ENCODE measurements at places on chromosomes 4 and X.

DNA sequence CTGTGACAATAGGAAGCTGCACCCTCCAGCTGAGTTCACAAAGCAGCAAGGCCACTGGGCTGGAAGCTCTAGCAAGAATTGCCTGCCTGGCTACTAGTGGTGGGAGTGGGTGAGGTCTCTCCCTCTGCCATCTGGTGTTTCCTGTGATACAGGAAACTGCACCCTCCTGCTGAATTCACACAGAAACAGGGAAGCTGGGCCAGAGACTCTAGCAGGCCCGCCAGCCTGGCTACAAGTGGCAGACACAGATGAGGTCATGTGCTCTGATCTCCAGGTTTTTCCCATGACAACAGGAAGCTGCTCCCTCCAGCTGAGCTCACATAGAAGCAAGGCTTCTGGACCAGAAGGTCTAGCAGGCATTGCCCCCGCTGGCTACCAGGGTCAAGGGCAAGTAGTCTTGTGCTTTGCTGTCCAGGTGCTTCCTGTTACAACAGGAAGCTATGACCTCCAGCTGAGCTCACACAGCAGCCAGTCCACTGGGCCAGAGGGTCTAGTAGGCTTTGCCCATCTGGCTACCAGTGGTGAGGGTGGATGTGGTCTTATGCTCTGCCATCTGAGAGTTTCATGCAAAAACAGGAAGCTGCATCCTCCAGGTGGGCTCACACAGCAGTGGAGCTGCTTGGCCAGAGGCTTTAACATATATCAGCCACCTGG, 41.5 kb upstream of the ZXDA start:
- no peak for DNase-seq

- no peak for DNase-seq
These were observed 13.7 kb downstream of the RWDD4 start for GRCh38 chr4:183645326-183645725.

GRCh38 chrX:48997865-48998264, 4.2 kb downstream of the GRIPAP1 start:
- DNase-seq = no peak

DNA sequence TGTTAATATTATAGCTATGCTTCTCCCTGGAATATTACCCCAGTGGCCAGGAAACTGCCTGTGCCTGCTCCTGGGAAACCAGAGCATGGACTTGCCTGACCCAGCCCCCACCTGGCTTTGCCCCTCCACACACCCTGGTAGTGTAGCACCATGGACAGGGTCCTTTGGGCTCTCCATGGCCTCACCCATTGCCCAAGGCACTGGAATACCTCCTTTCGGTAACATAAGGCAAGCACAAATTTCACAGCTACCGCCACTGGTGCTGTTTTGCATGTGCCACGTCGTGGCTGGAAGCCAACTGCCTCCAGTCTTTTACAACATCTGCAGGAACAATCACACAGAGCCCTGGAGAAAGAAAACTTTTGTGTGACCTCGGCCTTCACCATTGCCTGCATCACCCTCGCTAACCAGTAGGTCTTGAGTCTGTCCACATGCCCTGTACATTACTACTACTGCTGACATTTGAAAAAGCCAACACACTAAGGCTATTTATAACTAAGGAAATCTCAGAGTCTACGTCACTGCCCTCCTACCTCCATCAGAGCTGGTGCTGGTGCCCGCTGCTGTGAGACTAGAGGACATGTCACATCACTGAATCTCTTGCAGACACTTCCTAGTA, 47.7 kb downstream of the HPGD start:
- no peak for DNase-seq

- no peak for DNase-seq
These were observed 69.5 kb downstream of the SHROOM2 start for GRCh38 chrX:9855561-9856283.
